ENCODE measurements at places on chromosomes 2 and 18.

GRCh38 chr18:48274301-48274700, 134.9 kb downstream of the ZBTB7C start:
- no peak for DNase-seq

DNA sequence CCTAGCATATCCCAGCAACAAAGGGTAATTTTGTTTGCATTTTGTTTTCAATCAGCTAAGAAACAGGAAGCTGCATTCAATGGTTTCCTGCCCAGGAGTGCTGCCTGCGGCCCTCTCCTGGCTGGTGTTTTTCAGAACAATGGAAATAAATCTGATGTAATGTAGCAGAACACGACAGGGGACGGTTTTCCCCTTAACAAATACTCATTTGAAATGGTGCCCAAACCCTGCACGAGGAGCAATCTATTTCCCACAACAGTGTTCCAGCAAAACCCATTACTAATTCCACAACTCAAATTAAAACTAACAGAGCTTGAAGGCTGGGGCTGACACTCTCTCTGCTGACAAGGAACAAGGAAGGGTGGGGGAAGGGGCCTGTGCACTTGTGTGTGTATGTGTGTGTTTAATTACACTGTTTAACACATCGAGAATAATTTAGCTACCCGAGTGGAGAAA, 8.7 kb downstream of the CAPN13 start:
- no peak for DNase-seq

DNA sequence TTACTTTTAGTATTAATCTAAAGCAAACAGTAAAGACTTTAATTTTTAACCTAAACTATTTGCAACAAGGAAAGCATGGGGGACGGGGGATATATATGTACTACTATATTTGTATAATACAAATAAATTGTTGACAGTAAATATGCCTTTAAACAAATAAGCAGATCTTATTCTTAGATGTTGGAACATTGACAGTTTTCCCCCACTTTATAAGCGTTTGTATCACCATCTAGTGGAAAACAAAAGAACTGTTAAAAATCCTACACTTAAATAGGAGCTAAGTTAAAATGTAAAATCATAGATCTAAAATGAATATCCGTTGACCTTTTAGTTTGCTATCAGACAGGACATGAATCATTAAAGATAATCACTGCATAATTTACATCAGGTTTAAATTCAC, 50.0 kb downstream of the RBBP8 start:
- peak; percentile 10 for DNase-seq

GRCh38 chr18:55296778-55297177, 291.2 kb downstream of the TCF4 start:
- DNase-seq: no peak

DNA sequence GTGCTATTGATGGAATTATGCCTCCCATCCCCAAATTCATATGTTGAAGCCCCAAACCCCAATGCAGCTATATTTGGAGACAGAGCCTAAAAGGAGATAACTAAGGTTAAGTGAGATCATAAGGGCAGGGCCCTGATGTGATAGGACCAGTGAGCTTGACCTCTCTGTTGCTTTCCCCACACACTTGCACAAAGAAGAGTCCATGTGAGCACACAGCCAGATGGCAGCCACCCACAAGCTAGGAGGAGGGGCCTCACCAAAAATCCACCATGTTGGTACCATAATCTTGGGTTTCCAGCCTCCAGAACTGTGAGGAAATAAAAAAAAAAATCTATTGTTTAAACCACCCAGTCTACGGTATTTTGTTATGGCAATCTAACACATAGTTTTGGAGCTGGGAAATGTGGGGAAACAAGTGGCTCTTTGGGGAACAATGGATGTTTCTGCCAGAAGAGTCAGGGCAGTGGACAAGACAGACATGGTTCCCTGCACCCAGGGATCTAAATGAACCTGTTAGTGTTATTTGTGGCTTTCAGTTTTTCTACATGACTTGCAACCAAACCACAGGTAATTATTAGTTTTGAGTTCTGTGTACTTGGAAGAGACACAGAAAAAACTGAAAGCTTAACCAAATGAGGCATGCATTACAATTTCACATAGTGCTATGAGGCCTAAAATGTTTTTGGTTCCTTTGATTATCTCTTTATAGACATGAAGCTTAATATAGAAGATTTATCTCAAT, 259.1 kb downstream of the LTBP1 start:
- DNase-seq: no peak

GRCh38 chr2:127187831-127188230, 32.3 kb downstream of the CYP27C1 start:
- DNase-seq: no peak

GRCh38 chr18:24176727-24177416, 38.0 kb downstream of the CABYR start:
- DNase-seq: peak; percentile 43

GRCh38 chr2:27121906-27122305, 1.7 kb upstream of the ABHD1 start:
- no peak for DNase-seq

DNA sequence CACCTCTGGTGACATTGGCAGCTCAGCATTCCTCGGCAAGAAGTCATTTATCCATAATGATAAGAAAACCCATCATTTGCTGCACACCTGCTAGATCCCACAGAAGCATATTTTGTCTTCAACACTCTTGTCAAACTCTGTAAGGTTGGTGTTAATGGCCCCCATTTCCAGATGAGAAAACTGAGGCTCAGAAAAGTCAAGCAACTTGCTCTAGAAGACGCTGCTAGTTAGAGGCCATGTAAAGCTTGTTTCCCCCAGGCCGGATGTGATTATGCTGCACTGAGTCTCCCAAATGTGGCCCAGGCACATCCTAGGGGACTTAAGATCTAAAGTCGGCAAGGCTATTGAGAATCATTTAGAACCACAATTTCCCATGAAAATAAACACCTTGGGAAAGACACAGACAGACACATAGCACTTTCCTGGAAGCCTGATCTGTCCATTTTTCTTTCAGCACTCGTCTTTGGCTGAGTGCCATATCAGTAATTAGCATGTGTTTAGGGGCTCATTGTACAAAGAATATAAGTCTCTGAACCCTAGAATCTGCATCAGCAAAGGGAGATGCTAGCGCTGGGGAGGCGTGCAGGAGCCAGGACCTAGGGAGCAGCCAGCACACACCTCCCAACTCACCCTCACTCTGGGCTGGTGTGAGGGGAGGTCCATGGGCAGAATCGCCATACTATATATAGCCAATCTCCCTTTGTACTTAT, 39.3 kb downstream of the C1QL2 start:
- DNase-seq: no peak

- no peak for DNase-seq
Observed at GRCh38 chr2:14081521-14081920, 551.0 kb upstream of the LRATD1 start.

DNA sequence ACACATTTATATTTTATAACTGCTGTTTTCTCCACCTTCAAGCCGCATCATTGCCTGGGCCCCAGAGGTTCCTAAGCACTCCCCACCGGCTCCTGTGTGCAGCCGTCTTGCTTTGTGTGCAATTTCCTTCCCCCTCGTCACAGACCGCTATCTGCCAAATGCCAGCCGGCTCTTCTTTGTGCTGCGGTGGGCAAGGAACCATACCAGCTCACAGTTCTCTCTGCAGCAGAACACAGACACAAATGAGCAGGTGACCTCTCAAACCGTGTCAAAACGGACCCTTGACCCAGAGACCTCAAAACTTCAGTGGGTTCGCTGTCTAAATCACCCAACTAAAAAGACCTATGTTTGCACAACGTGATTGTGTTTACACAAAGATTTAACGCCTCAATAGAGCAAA, 58.2 kb downstream of the KLF7 start:
- DNase-seq: no peak

GRCh38 chr2:132415915-132416722, 486 bp upstream of the GPR39 start:
- peak; percentile 92 for DNase-seq

GRCh38 chr2:100213595-100213994, 71.2 kb upstream of the AFF3 start:
- no peak for DNase-seq

- no peak for DNase-seq
Observed at GRCh38 chr2:2547451-2547850, 216.4 kb upstream of the MYT1L start.

- DNase-seq: no peak
Observed at GRCh38 chr2:236818281-236819045, 248.8 kb downstream of the ACKR3 start.

- DNase-seq: no peak
Observed at GRCh38 chr2:118784860-118785259, 62.6 kb downstream of the EN1 start.

DNA sequence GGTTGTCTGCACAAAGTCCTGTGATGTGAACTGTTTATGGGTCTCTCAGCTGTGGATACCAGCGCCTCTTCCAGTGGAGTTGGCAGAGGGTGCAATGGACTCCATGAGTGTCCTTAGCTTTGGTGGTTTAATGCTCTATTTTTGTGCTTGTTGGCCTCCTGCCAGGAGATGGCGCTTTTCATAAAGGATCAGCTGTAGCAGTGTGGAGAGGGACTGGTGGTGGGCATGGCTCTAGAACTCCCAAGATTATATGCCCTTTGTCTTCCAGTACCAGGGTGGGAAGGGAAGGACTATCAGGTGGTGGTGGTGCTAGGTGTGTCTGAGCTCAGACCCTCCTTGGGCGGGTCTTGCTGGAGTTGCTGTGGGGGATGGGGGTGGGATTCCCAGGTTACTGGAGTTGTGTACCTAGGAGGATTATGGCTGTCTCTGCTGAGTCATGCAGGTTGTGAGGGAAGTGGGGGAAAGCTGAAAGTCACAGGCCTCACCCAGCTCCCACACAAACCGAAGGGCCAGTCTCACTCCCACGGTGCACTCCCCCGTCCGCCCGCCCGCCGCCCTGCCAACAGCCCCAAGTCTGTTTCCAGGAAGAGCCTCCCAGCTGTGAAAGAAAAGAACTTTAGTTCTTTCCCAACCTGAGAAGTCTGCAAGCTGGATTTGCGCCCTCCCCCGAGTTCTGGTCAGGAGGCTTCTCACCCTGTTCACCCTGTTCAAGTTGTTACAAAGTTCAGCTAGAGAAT, 108.1 kb downstream of the MARCO start:
- no peak for DNase-seq

- DNase-seq: peak; percentile 30
Observed at GRCh38 chr2:86337244-86337835, at the start of gene REEP1. REEP1 (minus strand) TSS chr2:86337626; CDS start chr2:86337510, 116 bp downstream.

GRCh38 chr2:205748639-205749038, 66.3 kb downstream of the NRP2 start:
- DNase-seq: no peak

DNA sequence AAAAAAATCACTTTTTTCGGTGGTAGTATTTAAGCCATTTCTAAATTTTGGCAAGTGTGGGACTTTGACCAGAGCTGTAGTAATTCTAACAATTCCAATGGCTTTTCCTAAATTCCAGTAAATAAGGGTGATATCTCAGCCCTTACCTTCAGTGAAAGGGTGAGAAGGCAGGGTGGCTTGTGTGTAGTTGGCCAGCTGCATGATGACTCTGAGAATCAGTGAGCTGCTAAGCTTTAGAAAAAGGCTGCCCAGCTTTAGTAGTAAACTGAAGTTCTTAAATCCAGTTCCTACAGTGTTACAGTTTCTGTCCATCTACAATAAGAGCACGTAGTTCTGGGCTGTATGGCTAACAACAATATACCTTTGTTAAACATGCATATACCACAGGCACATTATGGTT, 42.0 kb downstream of the OXER1 start:
- no peak for DNase-seq

- no peak for DNase-seq
Observed at GRCh38 chr2:137925599-137925998, 38.7 kb upstream of the HNMT start.

GRCh38 chr2:226995625-226996041, 159.8 kb downstream of the RHBDD1 start:
- peak; percentile 69 for DNase-seq

DNA sequence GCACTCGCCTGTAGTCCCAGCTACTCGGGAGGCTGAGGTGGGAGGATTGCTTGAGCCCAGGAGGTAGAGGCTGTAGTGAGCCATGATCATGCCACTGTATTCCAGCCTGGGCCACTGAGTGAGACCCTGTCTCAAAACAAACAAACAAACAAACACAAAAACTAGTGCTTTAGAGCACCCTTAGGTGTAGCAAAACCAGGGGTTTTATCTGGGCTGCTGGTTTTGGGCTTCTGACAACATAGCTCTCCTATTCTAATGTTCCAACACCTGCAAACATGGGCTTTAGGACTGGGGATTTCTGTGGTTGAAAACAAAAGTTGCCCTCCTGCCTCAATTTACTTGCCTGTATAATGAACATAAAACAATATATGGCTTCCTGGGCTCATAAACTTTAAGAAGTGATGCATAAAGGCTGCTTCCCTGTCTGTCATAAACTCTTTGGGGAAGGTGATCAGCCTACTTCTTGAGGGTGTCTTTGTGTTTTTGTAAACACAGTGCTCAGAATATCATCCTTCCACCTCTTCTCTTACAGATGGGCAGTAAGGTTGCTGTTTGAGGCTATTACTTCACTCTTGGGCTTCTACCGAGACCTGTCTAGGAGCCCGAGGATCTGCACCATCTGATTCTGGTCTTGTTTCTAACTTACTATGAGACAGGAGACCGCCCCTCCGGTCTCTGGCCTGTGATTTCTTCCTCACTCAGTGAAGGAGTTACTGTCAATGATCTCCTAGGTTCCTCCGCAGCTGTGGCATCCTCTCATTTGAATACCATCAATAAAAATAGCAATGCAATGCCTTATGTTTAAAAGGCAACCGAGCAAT, 246.5 kb downstream of the MYCN start:
- DNase-seq: no peak

GRCh38 chr2:169480079-169480465, 778 bp downstream of the BBS5 start:
- DNase-seq: no peak

DNA sequence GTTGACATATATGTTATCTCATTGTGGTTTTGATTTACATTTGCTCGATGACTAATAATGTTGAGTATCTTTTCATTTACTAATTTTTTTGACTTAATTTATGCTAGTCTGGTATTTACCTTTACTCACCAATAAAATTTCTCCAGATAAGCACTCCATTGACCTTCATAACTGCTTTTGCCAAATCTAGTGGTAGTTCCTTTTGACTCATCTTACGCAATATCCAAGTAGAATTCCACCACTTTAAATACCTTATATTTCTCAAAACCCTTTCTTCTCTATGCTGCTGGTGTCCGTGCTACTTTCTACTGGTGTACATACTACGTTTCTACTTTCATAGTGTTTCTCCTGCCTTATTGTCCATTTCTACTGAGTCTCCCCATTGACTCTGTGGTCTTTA, 407.6 kb upstream of the SPHKAP start:
- no peak for DNase-seq

GRCh38 chr18:8493141-8493540, 116.1 kb upstream of the RAB12 start:
- no peak for DNase-seq

GRCh38 chr18:45255197-45255890, 359.9 kb upstream of the SLC14A2 start:
- peak; percentile 44 for DNase-seq

DNA sequence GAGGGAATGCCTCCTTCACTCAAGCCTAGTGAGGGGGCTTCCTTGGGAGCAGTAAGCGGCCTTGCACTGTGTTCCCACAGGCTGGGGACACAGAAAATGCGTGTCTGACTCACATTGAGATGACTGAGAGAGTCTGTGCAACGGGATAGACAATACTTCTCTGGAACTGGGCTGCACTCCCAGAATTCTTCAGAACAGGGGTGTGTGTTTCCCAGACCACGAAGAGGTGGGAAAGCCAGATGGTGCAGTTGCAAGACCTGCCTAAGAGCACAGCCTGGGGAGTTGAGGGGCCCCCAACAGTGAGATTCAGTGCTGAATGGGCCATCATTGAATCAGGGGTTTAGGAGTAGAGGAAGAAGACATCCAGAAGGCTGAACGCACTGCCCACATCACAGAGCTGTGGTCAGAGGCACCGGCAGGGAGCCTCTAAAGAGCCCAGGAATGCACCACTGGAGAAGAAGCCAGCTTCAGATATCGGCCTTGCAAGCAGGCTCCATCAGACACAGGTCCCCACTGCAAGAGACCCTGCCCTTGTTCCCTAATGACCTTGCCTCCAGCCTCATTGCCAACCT, 36.6 kb upstream of the MRPL19 start:
- no peak for DNase-seq

All from HTR-8/SVneo (cell line).